ENCODE measurements at places on chromosomes 13 and 19.

GRCh38 chr19:18710186-18710585 is 26.7 kb downstream of the CRTC1 start:
- no peak for DNase-seq

- DNase-seq = no peak
Observed at GRCh38 chr13:40983725-40984667, 35.1 kb downstream of the ELF1 start.

DNA sequence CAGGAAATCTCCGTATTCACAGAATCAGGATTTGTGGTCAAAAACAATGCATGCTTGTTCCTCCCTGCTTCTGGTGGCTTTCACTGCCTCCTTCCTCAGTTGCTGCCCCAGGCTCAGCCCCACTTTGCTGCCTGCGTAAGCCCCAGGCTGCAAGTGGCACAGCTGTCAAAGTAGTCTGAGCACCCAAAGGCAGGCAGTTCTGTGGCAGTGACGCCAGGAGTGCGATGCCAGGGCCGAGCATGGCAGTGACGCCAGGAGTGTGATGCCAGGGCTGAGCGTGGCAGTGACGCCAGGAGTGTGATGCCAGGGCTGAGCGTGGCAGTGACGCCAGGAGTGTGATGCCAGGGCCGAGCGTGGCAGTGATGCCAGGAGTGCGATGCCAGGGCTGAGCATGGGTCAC is 77.3 kb upstream of the GPR183 start:
- no peak for DNase-seq

- no peak for DNase-seq
Observed at GRCh38 chr13:52652980-52653303, 306 bp downstream of the SUGT1 start.

DNA sequence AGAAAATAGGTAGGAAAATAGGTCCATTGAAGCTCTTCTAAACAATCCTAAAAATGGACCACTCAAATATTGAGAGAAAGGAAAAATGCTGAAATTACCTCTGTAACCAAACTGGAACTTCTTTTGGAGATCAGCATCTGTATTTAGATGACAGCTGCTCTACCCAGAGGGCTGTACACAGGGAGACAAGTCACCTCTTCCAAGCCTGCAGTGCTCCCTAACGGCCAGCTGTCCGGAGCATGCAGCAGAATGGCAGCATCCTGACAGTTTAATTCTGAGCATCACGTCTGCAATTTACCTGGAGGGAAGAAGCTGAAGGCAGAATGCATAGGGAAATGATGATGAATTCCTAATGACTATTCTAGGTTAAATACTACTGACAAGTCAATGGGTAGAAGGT is 62.8 kb upstream of the DIAPH3 start:
- no peak for DNase-seq

DNA sequence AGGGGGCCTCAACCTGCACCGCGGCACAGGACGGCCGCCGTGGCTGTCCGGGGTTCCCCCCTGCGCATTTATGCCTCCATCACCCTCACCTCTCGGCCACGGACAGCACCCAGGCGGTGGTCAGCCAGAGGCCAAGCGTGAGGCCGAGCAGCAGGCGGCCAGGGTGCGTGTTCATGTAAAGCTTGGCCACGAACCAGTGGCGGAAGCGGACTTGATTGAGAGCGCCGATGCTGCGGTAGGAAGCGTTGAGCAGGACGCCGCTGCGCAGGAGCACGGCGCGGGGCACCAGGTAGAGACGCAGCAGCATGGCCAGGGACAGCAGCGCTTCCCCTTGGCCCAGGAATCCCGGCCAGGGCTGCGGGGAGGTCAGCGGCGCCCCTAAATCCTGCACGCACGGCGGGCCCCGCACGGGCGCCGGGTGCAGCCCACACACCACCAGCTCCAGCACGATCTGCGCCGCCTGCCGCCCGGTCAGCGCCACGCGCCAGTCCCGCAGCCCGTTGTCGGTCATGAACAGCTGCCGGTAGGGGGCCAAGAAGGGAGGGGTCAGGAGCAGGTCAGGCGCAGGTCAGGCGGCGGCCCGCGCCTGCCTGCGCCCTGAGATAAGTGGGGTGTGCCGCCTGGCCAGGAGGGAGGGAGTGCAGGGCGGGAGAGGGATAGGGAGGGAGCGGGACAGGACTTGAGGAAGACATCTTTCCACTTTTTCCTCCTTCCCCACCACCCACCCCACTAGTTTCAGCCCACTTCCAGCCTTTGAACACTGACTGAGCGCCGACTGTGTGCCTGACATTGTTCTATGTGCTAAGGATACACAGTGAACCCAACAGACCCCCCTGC is 6.5 kb downstream of the KCNN4 start:
- DNase-seq = no peak

Data from stimulated activated CD8-positive, alpha-beta memory T cell treated with anti-CD3 and anti-CD28 coated beads, Interleukin-2, amount 100 ng/mL, for 1 hour (primary cell).